ENCODE measurements at places on chromosomes 5 and 9.

GRCh38 chr5:143964919-143965318, 153.0 kb downstream of the HMHB1 start:
- no peak for DNase-seq

- DNase-seq, result no peak
Measured at GRCh38 chr9:28976250-28976649, 1403.0 kb upstream of the C9orf72 start.

GRCh38 chr5:172413601-172414171, 40.6 kb downstream of the SH3PXD2B start:
- no peak for DNase-seq

- DNase-seq, result no peak
Measured at GRCh38 chr5:167658889-167659288, 632.6 kb upstream of the WWC1 start.

DNA sequence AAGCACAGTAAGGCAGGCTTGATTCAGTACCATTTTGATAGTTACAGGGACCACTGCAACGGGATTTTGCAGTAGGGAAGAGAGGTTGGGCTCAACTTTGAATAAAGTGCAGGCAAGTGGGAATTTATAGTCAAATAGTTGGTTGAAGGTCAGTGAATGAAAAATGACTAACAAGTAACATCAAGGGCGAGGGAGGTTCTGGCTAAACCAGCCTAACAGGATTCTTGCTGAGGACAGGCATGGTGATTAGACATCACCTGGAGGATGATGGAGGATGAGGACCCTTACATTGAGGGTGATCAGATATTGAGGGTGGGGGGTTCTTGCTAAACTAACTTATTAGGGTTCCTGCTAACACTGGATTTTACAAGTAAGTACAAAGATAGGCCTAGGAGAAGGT, 66.1 kb upstream of the SMC5 start:
- no peak for DNase-seq

Data from pulmonary artery endothelial cell (primary cell).